ENCODE measurements at places on chromosomes 1 and 21.

DNA sequence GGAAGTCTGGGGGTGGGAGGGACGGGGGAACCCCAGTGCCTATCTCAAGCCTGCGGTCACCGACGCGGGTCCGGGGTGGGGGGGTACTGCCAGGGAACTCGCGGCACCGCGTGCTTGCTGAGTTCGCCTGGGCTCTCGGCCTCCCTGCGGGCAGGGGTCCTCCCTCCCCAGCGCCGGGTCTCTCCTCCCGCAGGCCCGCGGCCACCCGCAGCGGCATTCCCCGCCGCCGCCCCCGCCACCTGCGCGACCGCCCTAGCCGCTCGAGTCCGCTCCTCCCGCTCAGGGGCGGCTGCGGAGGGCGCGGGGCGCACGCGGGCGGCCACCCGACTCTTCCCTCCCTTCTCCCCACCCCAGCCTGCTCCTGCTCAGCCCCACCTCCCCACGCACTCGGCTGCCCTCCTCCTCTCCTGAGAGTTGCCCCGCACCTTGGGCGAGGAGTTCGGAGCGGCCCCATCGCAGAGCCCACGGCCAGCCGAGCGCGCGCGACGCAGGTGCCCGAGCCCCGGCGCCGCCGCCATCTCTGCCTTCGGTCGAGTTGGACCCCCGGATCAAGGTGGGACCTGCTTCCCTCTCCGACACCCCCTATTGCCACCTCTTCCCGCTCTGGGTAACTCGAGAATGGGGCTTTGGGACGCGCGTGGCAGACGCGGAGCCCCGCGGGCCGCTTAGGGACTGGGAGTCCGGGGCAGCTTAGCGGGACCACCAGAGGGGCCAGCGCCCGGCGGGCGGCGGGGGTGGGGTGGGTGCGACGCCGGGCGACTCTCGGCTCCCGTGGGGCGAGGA, 105.0 kb downstream of the LEPR start:
- DNase-seq, result no peak

DNA sequence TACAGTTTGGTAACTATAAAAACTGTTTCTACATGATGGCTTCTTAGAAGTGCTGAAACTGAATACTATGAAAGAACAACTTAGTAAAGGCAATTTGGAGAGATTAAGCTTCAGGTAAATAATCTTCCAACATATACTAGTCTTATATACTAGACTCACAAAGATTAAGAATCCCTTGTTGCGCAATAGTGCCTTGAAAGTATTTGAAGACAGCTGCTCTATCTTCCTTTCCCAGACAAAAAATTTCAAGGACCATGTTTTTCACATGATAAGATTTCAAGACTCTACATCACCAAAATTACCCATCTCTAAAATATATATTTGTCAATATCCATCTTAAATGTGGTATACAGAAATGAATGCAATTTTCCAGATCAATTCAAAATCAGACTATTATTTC, 37.7 kb upstream of the ASPM start:
- no peak for DNase-seq

- no peak for DNase-seq
Measured at GRCh38 chr1:181898773-181899172, 162.7 kb downstream of the ZNF648 start.

GRCh38 chr1:214233856-214234634, 46.9 kb upstream of the SMYD2 start:
- DNase-seq, result no peak

- DNase-seq, result no peak
Measured at GRCh38 chr1:86913399-86913895, 479 bp downstream of the SELENOF start.

- DNase-seq, result no peak
Measured at GRCh38 chr1:96962751-96963211, 241.2 kb downstream of the PTBP2 start.

- DNase-seq, result no peak
Measured at GRCh38 chr1:25196830-25197229, 35.5 kb downstream of the SYF2 start.

DNA sequence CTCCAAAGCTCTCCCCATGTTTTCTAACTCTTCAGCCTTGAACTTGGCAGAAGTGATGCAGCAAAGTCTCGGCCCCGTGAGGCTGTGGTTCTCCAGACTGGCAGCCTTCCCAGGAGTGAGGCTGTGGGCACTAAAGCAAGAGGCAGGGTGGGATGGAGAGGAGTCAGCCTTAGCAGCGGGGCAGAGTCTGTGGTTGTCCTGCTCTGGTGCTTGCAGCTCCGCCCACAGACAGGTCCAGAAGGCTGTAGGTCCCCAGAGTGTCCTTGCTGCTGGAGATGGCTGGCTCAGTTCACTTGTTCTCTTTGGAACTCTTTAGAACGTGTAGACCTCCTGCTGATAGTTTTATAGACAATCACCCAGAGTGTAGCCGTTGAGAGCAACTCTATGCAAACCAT, 142.6 kb downstream of the AJAP1 start:
- no peak for DNase-seq

DNA sequence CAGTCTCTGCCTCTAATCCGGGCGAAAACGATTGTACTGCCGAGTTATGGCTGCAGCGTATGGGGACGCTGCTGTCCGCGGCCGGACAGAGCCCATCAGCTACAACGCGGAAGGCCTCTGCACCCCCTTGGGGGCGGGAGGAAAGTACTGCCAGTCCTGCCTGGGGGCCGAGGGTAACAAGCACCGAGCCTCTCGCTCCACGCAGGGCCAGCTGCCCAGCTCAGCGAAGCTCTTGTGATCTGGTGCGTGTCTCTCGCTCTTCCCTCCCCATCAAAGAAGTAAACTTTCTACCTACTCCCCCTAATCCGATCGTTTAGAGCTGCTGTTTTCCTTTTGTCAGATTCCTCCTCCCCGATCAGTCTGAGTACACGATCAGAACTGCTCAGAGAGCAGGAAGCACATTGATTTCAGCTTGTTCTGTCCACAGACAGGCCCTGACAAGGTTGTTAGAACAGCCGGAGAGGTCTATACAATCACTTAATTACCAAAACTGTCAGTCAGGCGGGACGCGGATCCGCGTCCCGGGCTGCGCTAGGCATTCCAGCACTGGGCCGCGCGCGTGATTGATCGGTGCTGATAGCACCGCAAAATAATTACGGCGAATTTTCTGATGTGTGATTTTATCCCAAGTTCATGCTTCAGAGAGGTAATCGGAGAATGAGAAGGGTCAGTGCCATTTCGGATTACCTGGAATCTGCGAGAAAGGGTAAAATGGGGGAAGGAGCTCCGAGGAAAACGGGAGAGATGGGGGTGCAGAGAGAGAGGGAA, 8.7 kb upstream of the BARHL2 start:
- no peak for DNase-seq

GRCh38 chr1:179177182-179177581, 52.3 kb downstream of the ABL2 start:
- no peak for DNase-seq

DNA sequence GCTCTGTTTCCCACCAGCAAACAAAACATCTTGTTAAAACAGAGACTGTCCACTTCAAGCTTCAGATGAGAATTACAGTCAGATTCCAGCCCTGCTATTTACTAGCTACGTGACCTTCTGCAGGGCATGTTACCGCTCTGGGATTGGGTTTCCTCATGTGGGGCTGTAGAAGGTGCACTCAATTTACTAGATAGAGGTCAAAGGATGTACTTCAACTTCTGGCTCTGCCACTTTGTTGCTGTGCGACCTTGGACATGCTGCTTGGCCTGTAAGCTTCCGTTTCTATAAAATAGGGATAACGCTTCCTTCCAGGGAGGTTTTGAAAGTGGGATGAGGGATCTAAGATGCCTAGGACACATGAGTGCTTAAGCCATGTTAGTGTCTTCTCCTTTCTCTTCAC, 46.0 kb upstream of the LRIG2 start:
- DNase-seq, result no peak

- no peak for DNase-seq
Measured at GRCh38 chr1:100526894-100527293, 11.0 kb upstream of the GPR88 start.

DNA sequence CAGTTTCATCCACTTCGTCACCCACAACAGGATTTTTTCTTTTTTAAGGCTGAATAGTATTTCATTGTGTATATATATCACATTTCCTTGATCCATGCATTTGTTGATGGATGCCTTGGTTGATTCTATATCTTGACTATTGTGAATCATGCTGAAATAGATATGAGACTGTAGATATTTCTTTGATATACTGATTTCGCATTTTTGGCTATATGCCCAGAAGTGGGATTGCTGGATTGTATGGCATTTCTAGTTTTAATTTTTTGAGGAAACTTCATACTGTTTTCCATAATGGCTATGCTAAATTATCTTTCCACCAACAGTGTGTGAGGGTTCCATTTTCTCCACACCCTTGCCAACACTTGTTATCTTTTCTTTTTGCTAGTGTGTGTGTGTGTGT, 5.0 kb downstream of the GUCA2B start:
- DNase-seq, result no peak

DNA sequence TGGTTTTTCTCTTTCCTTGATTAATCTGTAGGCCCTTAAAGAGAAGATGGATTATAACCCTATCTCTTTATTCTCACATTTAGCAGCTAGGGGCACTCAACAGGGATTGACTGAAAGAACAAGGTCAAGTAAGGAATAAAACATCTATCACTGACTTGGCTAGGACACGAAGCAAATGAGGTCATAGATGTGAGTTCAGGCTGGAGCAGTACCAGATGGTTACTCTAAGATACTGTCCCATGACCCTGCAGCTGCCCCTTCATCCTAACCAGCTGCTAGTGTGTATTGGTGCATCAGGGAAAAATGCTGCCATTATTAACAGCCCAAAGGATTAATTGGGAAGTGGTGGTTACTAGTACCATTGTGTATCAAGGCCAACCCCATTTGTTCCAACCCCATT, 221.9 kb downstream of the CTH start:
- DNase-seq, result no peak

DNA sequence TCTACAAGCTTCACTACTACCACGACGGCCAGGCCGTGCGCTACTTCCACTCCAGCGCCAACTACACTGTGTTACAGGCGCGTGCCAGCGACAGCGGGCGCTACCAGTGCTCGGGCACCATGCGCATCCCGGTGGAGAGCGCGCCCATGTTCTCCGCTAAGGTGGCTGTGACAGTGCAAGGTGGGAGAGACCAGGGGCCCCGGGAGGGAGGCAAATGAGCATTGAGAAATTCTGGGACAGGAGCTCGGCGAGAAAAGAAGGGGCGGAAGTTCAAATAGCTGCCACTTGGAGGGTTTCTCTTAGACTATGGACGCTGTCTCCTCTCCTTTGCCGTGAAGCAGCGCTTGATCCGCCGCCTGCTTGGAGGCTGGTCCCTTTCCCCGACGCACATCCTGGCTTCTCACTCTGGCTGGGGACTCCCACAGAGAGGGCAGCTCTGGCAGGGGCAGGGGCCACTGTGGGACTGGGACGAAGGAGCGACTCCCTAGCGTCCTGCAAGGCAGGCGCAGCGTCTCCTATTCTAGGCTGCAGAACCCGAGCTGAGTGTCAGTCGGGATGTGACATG, 4.6 kb downstream of the FCRLB start:
- DNase-seq, result no peak

- DNase-seq, result no peak
Measured at GRCh38 chr21:16007943-16008342, 278.2 kb downstream of the USP25 start.

DNA sequence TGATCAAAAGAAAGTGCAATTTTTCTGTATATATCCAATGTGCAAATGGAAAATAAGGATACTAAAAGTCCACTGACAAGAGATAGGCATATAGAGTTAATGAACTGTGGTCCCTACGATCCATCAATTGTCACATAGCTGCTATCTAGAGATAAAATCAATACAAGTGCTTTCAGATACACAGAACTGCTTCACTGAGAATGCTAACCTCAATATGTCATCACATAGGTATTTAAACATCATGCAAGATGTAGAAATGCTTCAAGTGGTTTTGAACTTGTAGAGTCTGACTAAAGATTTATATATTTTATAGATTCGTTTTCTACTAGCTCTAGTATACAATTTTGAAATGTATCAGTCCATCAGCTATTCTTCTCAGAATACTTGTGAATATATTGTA, 1604.7 kb downstream of the PLA2G4A start:
- no peak for DNase-seq

DNA sequence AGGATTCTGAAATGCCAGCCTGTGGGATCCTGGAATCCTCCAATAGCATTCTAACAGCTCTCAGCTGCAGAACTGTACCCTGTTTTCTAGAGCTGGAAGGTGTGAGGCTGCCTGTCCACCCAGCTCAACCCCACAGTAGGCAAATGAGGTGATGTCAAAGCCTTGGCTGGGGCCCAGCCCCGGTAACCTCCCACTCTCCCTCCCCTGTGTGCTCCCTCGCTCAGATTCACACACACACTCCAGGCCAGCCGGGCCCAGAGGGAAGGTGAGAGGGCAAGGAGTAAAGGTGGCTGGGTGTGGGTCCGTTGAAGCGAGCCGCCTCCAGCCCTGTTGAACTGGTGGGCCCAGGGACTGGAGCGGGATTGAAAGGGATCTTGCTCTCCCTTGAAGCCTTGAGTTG, at the start of gene BSND:
Gene BSND (plus strand): TSS at position 257 of the 400 bp plus-strand sequence. CDS start 254 bp downstream, outside the sequence.
- DNase-seq, result no peak

DNA sequence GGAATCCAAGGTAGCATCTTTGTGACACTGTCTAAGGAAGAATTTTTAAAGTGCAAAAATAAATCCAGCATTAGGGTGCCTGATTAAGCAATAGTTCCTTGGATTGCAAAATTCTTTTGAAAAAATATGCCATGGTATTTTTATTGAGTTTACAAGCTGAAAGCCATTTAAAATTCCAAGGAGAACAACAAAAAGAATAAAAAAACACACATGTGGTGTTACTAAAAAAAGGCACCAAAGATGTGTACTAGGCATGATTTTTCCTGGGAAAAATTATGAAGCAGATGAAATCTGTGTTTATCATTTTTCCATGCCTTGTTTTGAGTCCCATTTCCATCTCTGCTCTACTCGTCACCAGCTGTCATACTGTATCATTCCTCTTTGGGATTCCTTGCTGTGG, 157.0 kb upstream of the ZNHIT6 start:
- no peak for DNase-seq

GRCh38 chr1:27574871-27575831, 28.8 kb downstream of the AHDC1 start:
- no peak for DNase-seq

GRCh38 chr1:175419684-175420517, 227.3 kb upstream of the KIAA0040 start:
- no peak for DNase-seq

GRCh38 chr1:223242382-223242955, 99.4 kb upstream of the TLR5 start:
- DNase-seq, result no peak
